ENCODE measurements at places on chromosomes 3 and 15.

DNA sequence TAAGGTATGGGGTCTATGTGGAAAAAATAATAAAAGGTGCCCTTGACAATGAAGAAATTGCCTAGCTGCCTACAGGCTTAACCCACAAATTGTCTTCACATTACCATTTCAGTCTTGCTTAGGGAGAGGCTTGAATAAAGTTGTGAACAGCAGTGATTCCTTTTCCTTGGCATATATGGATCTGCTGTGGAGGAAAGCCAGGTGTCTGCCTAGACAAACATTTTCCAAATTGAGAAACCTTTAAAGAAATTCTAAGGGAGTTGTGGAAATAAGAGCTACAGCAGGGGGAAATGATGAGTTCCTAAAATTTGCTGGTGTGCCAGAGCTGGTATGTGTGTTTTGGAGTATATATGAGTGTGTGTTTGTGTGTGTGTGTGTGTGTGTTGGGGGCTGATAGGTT is 452.1 kb downstream of the NTRK3 start:
- DNase-seq, result no peak

- DNase-seq, result no peak
Observed at GRCh38 chr3:98680723-98681122, 82.4 kb upstream of the ST3GAL6 start.

DNA sequence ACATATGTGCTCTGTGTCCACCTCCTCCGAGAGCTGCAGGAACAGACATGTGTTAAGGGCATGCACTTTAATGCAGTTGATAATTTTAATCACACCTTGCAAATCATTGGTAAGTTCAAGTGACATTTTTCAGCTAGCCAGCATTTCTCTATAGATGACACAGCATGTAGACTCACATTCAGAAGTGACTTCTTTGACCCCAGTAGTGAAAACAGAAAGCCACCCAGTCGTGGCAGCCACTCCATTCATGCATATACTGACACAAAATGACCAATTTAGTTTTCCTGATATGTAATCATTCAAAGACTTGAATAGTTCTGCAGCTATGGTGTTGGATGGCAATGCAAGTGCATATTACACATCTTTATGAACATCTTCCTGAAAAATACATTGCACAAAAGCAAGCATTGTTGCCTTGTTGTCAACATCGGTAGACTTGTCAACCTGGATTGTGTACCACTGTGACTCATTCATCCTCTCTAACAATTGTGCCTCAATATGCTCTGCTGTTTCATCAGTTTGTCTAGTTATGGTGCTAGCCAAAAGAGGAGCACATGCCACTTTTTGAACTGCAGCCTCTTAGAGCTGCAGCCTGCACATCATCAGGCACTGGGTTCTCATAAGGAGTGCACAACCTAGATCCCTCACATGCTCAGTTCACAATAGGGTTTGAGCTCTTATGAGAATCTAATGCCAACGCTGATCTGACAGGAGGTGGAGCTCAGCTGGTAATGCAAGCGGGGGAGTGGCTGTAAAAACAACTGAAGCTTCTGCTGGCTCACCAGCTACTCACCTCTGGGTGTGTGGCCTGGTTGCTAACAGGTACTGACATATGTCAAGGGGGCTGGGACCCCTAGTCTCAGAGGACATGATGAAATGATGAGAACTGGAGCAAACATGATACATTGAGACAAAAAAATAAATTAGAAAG is 622.0 kb downstream of the PYDC2 start:
- DNase-seq, result no peak

GRCh38 chr3:126873416-126873815 is 109.5 kb upstream of the PLXNA1 start:
- no peak for DNase-seq

- DNase-seq, result no peak
Observed at GRCh38 chr3:38163841-38164642, 1.3 kb upstream of the OXSR1 start.

DNA sequence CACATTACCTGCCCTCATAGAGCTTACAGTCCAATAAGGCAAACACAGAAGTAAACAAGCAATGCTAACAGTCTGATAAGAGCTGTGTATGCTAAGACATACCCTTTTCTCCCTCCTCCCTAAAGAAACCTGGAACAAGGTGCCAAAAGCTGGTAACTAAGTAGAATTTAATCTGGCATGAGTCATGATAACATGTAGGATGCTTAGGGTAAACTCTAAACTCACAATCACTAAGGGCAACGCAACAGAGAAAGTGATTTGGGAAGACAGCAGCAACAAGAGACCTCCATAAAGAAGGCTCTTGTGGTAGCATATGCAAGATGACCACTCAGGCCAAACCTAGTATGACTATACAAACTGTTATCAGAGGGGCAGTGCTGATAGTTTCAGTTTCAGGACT is 55.5 kb downstream of the MYO1E start:
- no peak for DNase-seq

Data from activated CD4-positive, alpha-beta memory T cell treated with anti-CD3 and anti-CD28 coated beads for 36 hours (primary cell).